ENCODE measurements at places on chromosomes 13 and 19.

DNA sequence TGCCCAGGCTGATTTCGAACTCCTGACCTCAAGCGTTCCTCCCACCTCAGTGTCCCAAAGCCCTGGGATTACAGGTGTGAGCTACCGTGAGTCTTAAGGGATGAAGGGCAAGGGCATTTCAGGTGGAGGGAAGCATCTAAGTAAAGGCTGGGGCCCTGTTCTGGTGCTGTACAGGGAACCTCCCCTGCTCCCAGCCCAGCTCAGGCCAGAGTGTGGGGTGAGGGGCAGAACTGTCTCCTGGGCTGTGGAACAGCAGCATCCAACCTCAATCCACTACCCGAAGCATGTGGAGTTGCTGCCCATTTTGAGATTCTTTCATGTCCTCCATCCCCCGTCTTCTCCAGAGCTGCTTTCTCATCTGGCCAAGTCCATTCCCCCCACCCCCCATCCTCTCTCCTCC is 105.3 kb downstream of the SIPA1L3 start:
- no peak for DNase-seq

- DNase-seq: no peak
Observed at GRCh38 chr13:75818179-75818967, 182.2 kb downstream of the LMO7 start.

GRCh38 chr19:32464279-32464678 is 58.7 kb downstream of the DPY19L3 start:
- no peak for DNase-seq

DNA sequence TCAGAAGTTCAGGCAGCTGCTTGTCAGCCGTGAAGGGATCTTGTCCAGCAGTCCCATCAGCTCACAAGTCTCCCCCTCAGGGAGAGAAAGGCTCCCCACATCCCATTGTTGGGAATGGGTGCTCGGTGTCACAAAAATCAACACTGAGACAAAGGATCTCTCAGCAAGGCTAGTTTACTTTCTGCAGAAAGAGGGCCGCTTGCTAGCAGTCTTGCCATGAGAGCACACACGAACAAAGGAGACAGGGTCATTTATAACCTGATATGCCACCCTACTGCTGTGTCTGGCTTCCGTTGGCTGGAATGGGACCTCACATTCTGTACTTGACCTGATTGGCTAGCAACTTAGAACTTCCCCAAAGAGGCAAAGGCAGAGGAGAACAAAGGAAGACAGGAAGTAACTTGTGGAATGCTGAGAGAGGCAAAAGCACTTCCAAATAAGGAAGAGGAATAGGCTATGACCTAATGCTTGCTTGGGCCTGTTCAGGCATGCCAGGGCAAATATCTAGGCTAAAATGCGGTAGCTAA is 8.7 kb upstream of the IGFL3 start:
- no peak for DNase-seq

DNA sequence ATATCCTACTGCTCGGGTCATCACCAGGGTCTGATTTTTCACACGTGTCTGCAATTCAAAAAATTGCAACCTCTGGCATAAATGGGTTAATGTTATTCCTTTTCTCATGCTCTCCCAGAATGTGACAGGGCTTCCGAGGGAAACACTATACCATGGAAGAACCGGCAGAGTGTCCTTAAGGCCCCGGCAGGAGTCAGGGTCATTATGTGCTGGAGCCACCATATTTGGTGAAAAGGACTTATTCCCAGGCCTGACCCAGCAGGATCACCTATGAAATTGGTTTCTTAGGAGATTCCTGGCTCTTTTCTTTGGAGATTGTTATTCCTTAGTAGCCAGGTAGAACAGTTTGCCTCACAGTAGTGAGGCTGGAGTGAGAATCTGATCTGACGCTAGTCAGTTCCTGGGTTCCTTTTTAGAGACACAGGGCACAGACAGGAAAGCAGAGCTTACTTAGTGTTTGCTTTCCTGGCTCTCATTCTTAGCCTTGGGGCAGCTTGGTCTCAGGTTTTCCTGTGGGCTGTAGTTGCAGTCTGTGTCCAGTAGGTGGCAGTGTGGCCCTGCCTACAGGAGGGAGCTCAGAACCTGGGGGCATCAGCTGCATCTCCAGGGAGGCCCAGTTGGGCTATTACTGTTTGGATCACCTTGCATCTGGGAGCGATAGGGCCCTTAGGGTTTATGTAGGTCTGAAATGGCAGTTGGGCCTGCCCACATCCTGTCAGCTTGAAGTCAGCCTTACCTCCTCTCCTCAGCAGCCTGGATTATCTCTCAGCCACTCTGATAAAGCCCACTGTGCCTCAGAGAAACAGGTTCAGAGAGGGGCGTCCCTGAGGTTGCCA is 12.4 kb downstream of the SNRNP70 start:
- peak; percentile 84 for DNase-seq

- DNase-seq: no peak
Observed at GRCh38 chr13:59468396-59468795, 695.3 kb downstream of the DIAPH3 start.

GRCh38 chr13:75347925-75348324 is 134.0 kb downstream of the TBC1D4 start:
- no peak for DNase-seq

DNA sequence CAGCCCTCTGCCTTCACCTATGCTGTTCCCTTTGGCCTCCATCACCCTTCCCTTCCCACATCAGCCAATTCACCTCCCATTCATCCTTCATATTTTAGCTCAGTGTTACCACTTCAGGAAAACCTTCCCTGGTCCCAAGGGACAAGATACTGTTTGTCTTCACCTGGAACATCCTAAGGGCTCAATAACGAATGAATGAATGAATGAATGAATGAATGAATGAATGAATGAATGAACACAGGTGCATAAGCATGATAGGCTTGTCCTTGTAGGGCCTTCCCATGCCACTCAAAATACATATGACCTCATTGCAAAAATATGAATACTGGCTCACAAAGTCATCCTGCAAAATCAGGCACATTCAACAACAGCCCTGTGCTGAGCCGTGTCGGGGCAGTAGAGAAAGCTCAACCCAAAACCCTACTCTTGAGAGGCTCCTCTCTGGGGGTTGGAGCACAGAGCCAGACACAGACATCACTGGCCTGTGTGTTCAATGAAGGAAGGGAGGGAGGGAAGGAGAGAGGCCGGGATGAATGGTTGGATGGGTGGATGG is 33.7 kb upstream of the TPM4 start:
- no peak for DNase-seq

DNA sequence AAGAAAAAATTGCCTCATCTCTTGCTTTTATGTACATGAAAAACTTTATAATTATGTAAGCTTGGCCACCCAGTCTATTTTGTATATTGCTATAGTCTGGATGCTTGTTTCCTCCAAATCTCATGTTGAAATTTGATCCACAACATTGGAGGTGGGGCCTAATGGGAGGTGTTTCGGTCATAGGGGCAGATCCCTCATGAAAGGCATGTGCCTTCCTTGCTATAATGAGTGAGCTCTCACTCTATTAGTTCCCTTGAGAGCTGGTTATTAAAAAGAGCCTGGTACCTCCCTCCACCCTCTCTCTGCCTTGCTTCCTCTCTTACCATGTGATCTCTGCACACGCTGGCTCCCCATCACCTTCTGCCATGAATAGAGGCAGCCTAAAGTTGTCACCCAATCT is 1005.1 kb downstream of the PCDH9 start:
- peak; percentile 14 for DNase-seq

DNA sequence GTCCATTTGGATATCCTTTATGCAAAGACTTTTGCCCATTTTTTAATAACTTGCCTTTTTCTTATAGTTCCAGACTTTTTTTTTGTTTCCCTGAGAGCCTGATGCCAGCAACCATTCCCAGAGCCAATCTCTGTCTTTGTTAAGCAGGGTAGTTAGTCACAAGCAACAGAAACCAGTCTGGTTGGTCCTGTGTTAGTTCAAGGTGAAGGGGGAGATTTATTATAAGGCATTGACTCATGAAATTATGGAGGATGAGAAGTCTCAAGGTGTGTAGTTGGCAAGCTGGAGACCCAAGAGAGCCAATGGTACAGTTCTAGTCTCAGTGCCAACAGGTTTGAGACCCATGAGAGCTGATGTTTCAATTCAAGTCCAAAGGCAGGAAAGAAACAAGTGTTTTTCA is 33.0 kb downstream of the GPR12 start:
- no peak for DNase-seq

GRCh38 chr13:41765813-41766212 is 195.1 kb downstream of the VWA8 start:
- no peak for DNase-seq

DNA sequence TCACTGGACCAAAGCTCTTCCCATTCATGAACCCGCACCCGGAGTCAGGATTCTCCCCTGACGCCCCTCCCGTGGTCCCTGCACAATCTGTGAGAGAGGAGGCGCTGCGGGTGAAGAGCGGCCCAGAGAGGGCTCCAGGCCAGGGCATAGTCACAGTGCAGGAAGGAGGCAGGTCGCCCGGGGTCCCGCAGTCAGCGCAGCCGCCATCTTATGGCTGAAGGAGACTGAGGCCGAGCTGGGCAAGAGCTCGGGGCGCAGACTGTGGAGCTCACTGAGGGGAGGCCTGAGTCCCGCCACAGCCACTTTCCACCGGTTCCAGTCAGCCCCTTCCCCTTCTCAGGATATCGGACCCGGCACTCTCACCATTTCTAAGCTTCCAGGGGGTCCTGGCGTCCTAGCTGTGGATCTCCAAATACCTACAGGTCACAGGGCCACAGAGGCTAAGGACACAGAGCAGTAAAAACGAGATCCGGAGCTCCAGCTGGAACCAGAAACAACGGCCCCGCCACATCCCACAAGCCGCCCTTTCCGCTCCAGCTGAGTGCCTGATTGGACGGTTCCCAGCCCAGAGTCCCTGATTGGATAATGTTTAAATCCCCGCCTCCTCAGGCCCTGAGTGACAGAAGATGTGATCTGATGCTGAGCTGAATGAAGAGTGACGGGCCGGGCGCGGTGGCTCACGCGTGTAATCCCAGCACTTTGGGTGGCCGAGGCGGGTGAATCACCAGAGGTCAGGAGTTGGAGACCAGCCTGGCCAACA is at the start of gene ZNF99:
ZNF99 (minus strand) TSS at position 501 of the 760 bp plus-strand sequence; CDS start at position 366, 135 bp downstream.
- DNase-seq: no peak

DNA sequence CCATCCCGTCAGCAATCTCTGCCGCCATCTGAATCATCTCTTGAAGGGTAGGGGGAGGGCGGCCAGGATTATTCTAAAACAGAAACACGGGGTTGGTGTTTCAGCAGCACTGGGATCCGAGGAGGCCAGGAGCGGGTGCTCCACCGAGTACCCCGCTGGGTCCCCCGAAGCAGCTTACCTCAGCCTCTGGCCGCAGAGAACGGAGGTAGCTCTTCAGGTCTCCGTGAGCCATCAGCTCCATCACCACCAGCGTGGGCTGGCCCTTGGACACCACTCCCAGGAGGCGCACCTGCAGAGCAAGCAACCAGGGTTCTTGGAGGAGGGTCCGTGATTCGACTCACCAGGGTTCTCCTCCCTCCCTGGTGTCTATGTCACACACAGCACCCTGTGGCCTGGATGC is 53.2 kb downstream of the ZNF557 start:
- DNase-seq: no peak

DNA sequence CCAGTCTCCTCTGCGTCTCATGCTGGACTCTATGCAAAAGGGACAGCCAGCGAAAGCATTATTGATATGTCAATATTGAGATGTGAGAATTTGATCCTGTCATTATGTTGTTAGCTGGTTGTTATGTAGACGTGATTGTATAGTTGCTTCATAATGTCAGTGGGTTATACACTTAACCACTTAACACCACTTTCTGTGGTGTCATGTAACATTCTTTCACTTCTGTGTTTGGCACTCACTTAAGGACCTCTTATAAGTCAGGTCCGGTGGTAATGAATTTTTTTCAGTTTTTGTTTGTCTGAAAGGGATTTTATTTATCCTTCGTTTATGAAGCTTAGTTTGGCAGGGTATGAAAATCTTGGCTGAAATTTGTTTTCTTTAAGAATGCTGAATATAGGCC is 7.1 kb upstream of the SIGLEC7 start:
- no peak for DNase-seq

DNA sequence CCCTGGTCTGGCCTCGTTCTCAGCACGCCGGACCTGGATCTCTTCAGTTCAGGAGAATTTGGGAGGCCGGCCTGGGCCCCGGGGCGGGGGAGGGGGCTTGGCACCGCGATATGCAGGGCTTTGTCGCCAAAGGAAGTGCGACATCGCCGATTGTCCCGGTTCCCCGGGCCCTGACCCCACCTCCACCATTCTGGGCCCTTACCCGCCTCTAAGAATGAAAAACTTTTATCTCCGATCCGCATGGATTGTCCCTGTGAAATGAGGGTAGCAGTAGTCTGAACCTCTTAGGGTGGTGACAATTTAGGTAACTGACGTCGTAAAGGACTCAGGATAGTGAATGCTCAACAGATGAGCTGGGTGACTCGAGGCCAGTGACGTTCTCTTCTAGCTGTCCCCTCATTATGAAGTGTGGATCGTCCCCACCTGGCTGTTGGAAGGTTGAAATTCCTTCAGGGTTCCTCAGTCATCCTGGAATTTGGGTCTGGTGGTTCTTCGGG is 650 bp downstream of the DDA1 start:
- DNase-seq: no peak

DNA sequence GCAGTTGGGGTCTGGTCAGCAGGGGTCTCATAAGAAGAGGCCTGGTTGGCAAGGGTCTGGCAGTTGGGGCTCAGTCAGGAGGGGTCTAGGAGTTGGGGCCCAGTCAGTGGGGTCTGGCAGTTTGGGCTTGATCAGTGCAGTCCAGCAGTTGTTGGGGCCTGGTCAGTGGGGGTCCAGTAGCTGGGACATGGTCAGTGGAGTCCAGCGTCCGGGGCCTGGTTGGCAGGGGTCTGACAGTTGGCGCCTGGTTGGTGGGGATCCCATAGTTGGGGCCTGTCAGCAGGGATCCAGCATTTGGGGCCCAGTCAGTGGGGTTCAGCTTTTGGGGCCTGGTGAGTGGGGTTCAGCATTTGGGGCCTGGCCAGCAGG is 60.5 kb upstream of the TPM4 start:
- no peak for DNase-seq

GRCh38 chr13:27086599-27087265 is 84.9 kb downstream of the USP12 start:
- DNase-seq: no peak

GRCh38 chr13:45752510-45752909 is 50.4 kb downstream of the CBY2 start:
- no peak for DNase-seq
